Stimulated activated CD4-positive, alpha-beta T cell treated with anti-CD3 and anti-CD28 coated beads, TNF-alpha, amount 100 ng/mL, for 48 hours (primary cell): ENCODE measurements at places on chromosomes 2 and 18.

- no peak for DNase-seq
These were observed 83.8 kb downstream of the PARD3B start for GRCh38 chr2:204628926-204629712.

DNA sequence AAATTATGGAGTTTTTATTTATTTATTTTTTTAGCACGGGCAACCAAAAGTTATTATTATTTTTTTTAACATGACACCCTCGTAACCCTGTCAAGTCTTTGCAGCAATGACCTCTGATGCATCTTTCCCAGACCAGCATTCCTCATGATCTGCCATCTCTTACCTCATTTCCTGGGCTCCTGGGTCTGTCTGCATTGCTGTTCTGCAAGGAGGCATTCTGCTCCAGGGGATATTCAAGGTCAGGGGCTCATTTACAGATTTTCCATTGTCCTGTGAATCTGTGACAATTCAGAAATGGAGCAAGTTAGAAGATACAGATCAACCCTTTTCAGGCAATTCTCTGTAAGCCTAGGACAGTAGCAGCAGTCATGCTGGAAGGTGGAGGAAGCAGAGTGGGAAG is 43.0 kb downstream of the NGEF start:
- DNase-seq = no peak

- no peak for DNase-seq
These were observed 847 bp downstream of the HOXD8 start for GRCh38 chr2:176130147-176130956.

- no peak for DNase-seq
These were observed 136.5 kb downstream of the RNF144A start for GRCh38 chr2:7053650-7054265.

GRCh38 chr2:21633466-21633865 is 509.7 kb downstream of the TDRD15 start:
- DNase-seq = no peak

DNA sequence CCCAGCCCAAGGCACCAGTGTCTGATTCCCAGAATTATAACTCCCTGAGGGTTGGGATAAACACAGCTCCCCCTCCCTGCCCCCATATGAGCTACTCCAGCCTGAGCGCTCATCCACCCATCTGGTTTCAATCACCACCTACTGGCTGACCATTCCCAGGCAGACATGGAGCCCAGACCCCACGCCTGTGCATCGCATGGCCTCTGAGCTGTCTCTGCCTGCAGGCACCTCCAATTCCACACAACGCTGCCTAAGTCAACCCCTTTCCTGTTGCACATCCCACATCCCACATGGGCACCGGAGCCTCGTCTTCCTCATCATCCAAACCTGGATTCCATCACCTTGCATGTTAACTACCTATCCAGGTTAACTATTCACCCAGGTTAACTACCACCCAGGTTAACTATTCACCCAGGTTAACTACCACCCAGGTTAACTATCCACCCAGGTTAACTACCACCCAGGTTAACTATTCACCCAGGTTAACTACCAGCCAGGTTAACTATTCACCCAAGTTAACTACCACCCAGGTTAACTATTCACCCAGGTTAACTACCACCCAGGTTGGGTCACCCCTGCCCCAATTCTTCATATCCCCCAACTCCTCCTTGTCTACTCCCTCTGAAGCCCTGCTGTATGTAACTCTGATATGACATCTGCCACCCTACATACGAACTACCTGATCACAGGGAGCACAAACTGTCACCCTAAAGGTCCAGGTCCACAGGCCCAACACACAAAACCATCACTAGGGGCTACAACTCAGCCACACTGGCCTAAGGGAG is 47.8 kb downstream of the TEX51 start:
- DNase-seq = no peak

DNA sequence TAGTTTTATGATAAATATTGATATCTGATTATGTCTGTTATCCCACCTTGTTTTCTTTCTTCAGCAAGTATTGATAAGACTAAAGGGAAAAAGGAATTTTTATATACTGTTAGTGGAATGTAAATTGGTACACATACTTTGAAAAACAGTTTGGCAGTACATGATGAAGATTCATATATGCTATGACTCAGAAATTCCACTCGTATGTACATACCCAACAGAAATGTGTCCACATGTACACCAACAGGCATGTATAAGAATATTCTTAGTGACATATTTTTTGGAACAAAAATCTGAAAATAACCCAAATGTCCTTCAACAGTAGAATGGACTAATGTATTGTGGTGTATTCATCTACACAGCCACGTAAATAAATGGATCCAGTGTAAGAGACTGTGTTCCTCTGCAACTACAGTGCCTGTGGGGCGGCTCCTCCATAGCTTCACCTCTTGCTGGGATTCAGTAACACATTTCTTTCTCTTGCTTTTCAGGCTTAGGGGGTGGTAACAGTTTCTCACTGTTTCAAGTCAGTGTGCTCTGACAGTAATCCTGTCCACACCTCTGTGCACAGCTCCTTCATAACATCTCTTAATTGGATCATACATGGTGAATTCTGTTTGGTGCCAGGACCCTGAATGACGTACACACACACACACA is 35.5 kb upstream of the ALMS1 start:
- DNase-seq = no peak

GRCh38 chr2:101187131-101187530 is 35.9 kb upstream of the TBC1D8 start:
- DNase-seq = no peak

DNA sequence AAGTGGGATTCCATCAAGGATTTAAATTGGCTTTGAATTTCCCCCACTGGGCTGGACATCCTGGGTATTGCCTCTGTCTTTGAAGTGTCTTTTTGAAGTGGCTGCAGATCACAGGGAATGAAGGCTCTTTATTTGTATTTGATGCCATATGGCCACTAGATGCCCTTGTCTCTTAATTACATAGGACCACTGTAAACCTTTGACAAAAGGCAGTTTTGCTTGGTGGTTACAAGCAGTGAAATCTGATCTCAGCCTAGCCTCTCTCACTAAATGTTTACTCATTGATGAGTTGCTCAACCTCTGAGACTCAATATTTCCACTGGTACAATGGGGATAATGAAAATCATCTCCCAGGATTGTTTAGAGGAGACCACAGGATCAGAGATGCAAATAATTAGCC is 102.2 kb downstream of the INSIG2 start:
- DNase-seq = no peak

- no peak for DNase-seq
These were observed 82.3 kb downstream of the INPP5D start for GRCh38 chr2:233142355-233142897.

GRCh38 chr2:19990416-19990728 is 467 bp upstream of the WDR35 start:
- no peak for DNase-seq

DNA sequence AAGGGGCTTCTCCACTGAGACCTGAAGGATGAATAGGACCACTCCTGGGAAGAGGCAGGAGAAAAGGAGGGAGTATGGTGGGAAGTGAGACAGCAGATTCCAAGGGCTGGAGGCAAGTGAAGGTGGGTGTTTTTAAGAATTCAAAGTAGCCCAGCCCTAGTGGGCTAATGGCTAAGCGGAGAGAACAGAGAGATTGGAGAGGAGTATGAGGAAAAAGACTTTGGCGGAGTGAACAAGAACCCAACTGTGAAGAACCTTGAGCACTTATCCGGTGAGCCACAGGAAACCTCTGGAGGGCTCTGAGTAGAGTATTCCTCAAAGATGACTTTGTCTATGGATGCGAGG is 142.6 kb downstream of the COPS8 start:
- no peak for DNase-seq

DNA sequence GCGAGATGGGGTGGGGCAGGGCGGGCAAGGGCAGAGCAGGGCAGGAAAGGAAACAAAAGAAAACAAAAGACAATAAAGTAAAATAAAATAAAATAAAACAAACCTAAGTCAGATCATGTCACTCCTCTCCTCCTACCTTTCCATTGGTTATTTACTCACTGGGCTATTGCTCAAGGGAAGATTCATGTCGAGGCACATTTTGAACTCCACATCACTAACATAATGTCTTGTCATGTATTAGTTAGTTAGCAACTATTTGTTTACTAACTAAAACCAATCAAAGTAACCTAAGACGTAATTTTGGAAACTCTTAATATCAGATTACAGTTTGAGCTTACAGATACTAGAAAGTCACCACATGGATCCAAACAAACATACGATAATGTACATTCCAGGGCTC is 2.2 kb downstream of the C1D start:
- no peak for DNase-seq

DNA sequence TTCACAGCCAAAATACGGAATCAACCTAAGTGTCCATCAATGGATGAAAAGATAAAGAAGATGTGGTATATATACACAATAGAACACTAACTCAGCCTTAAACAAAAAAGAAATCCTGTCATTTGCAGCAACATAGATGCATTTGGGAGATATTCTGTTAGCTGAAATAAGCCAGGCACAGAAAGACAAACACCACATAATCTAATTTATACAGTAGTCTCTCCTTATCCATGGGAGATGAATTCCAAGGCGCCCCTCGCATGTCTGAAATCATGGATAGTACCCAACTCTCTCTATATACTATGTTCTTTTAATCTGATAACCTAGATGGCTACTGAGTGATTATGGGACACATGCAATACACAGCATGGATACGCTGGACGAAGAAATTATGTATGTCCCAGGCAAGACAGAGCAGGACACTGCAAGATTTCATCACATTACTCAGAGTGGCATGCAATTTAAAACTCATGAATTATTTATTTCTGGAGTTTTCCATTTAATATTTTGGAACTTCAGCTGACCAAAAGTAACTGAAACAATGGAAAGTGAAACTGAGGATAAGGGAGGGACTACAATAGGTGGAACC is 39.5 kb downstream of the ORC4 start:
- DNase-seq = no peak

GRCh38 chr18:79782566-79783308 is 15.0 kb upstream of the KCNG2 start:
- DNase-seq = no peak

DNA sequence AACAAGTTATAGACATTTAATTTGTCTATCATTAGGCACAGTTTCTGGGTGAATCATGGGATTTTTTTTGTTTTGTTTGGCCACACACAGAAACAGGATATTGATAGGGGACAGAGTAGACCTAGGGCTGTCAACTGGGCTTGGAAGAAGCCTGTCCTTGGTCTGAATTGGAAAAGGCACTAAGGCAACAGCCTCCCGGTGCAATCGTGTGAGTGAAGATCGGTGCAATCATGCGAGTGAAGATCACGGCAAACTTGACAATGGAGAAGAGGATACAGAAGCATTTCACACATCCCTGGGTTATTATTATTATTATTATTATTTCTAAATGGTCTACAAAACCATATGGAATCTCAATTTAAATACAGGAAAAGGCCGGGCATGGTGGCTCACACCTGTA is 94.5 kb downstream of the ACKR3 start:
- no peak for DNase-seq

- DNase-seq = no peak
These were observed 29.5 kb downstream of the KIAA2012 start for GRCh38 chr2:202102425-202103000.

- DNase-seq = no peak
These were observed 42.7 kb upstream of the POLE4 start for GRCh38 chr2:74915743-74916142.

DNA sequence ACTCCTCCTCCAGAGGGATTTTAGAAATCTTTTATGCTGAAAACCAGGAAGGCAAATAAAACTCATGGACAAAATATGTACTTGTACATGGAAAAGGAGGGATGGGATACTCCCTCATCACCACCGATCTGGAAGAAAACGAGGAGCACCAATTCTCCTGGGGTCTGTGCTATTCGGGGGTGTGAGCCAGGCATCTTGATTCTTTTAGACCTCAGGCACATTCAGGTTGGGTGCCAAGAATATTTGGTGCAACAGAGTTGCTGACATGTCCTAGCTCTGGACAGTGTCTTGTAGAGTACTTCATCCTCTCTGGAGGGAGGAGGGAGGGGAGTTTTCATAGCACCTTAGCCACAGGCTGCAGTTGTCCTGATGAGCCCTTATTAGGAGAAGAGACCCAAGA is 163.0 kb downstream of the PRKCE start:
- DNase-seq = no peak

- no peak for DNase-seq
These were observed 25.0 kb downstream of the CCDC102B start for GRCh38 chr18:68822926-68823325.

GRCh38 chr2:181394741-181395437 is 62.3 kb upstream of the ITGA4 start:
- DNase-seq = no peak

GRCh38 chr2:88737385-88737784 is 45.9 kb downstream of the RPIA start:
- no peak for DNase-seq

DNA sequence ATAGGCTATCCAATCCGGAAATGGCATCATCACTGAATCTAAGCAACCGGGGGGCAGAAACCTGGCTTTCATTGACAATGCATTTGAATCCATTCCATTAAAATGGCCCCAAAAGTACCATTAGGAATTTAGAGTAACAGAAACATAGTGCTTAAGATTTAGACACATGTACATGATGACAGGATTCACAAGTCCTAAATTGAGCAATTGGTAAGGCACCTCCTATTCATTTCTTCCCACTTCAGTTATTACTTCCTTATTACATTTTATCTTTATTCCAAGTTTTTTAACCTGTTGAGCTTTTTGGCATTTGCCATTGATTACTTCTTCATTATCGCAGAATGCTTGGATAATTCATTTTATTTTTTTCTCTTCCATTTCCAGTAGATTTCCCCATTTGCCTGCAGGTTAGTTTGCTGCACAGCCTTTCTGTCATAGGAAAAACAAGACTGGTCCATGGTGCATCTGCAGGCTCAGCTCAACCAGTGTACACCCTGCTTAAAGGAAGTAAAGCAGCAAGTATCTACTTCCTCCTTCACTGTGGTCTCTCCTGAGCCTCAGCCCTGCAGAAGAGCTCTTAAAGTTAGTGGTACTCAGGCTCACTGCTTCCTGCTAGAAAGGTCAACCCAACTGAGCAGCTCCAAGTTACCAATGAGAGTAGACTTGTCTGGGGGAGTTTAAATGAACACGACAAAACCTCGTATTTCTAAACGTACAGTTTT is 89.2 kb downstream of the DOCK10 start:
- DNase-seq = no peak

DNA sequence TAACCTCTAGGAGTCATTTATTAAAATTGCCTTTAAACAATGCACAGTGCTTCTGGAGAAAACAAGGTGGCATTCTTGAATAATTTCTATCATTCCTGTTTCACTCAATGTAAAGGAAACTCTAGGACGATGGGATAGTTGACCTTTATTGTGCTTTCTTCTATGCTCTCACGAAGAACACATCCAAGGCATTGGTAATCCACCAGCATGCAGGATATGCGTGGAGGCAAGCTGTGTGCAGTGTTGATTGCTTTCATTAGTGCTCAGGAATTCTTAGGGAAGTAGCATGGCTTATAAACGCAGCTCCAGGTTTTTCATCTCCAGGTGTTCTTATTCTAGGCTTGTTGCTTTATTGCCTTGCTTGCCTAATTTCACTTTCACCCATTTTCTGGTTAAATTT is 58.4 kb upstream of the CAVIN2 start:
- no peak for DNase-seq

- DNase-seq = no peak
These were observed 9.4 kb downstream of the MAP3K19 start for GRCh38 chr2:135037831-135038230.
